Fibroblast of skin of left quadriceps (primary cell): ENCODE measurements at places on chromosomes 7 and 10.

GRCh38 chr7:45147858-45148652, 9.5 kb upstream of the RAMP3 start:
- no peak for DNase-seq

GRCh38 chr10:29874606-29875269, 184.6 kb downstream of the JCAD start:
- DNase-seq: no peak

- no peak for DNase-seq
Measured at GRCh38 chr7:128867842-128868623, 5.4 kb downstream of the ATP6V1F start.

- no peak for DNase-seq
Measured at GRCh38 chr7:65308300-65308678, 65.4 kb upstream of the ZNF92 start.

GRCh38 chr7:2760098-2760889, 72.3 kb downstream of the AMZ1 start:
- DNase-seq: no peak

- no peak for DNase-seq
Measured at GRCh38 chr10:124025660-124026588, 67.5 kb downstream of the CHST15 start.

GRCh38 chr7:2048006-2048405, 184.7 kb downstream of the MAD1L1 start:
- no peak for DNase-seq

GRCh38 chr10:83553366-83553765, 585.9 kb upstream of the GHITM start:
- no peak for DNase-seq

GRCh38 chr10:88608052-88608732, 21.6 kb downstream of the LIPJ start:
- DNase-seq: no peak
